ENCODE measurements at places on chromosomes 6 and 20.

GRCh38 chr6:44268095-44268628 lies 2.1 kb upstream of the TMEM151B start:
- peak; percentile 43 for DNase-seq

GRCh38 chr6:24558516-24558915 lies 63.7 kb downstream of the ALDH5A1 start:
- DNase-seq, result no peak

DNA sequence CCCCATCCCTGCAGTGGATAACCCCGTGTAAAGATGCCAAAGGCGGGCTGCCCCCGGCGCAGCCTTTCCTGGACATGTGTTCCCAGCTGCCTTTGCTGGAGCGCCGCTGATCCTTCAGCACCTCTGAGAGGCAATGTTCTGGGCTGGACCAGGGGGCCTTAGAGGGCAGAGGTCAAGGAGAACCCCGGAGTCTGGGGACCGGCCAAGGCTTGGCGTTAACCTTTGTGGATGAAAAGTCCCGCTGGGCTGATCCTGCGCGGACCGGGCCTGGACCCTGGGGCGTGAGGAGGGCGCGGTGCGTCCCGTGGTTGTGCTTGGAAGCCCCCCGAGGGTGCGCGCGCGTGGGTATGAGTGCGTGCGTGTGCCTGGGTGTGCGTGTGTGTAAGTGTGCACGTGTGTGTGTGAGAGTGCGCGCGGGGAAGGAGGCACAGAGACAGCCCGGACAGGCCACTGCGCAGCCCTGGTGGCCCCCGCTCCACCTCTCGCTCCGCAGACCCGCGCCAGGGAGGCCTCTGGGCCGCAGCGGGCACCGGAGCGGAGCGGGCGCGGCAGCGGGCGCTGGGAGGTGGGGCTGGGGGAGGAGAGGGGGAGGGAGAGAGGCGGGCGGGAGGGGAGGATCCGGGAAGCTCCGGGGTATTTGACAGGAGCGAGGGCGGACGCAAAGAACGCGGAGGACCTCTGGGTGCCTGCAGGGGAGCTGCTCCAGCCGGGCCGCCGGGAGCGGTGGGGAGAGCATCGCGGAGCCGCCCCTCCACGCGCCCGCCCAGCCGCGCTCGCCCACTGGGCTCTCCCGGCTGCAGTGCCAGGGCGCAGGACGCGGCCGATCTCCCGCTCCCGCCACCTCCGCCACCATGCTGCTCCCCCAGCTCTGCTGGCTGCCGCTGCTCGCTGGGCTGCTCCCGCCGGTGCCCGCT lies at the start of gene SMOC2:
Gene SMOC2, plus strand, starts transcription at position 665 of the 914 bp plus-strand sequence. Its CDS starts 187 bp downstream, at position 852.
- peak; percentile 40 for DNase-seq

DNA sequence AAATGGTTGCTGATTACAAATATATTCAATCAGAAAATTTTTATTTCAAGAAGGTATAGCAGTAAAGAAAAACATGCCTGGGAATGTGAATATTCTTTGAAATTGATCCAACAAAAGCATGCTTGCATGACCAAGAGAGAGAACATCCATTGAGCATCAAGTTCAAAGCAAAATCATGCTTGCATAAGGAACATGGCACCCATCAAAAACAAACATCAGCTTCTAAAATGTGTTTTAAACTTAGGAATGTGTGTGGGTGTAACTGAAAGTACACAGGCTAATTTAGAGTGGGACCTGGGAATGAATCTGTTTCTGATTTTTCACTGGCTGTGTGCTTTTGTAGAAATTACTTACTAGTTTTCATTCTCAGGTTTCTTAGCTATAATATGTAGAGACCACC lies 5.6 kb downstream of the SLC17A5 start:
- no peak for DNase-seq

- DNase-seq, result no peak
These were observed 45.5 kb upstream of the SRF start for GRCh38 chr6:43125555-43125954.

DNA sequence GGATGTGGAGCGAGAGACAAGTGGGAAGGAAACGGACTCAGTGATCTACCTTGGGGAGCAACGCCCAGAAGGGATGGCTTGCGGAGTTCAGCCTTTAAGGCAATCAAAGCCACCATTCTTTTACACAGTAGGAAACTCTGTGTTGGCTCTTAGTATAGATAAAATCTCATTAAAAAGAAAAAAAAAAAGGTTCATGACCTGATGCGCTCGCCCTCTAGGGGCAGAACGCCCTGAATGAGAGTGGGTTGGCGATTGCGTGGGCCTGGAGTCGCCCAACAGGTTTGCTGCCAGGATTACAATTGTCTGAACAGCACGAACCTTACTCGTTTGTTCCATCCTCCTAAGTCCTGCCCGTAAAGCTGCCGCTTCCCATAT lies 1.2 kb downstream of the TPD52L1 start:
- DNase-seq, result peak; percentile 66

DNA sequence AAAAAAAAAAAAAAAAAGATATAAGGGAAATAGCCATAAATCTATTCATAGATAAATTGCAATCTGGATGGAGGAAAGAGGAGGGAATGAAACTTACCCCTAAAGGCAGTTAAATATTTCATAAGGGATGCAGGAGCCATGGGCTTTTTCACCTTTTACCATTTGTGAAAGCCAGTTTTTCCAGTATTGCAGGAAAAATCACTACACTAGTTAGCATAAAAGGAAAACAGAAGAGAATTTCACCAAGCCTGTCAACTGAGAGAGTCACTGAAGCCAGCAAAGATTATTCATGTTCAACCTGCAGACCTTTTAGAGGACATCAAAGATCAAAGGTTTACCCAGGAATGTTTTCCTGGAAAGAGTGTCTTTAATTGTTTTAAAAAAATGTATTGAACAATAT lies 969.7 kb downstream of the KIF16B start:
- DNase-seq, result no peak

GRCh38 chr20:48679599-48679998 lies 148.2 kb downstream of the PREX1 start:
- DNase-seq, result no peak

DNA sequence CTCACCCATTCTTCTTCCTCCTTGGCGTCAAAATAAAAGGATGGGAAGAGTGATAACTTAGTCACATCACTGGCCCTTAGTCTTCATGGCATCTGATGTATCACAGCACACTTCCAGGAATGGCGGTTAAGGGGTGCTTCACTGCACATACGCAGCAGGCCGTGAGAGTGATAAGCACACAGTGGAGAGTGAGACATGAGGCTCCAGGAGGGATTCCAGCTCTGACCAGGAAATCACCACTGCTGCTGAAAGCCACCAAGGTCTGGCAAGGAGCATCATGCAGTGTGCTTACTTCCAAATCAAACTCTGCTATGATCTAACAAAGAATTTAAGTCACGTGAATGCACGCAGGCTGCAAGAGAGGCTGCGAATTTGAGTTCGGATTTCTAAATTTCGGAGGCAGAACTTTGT lies 62.4 kb downstream of the ARID1B start:
- DNase-seq, result no peak

DNA sequence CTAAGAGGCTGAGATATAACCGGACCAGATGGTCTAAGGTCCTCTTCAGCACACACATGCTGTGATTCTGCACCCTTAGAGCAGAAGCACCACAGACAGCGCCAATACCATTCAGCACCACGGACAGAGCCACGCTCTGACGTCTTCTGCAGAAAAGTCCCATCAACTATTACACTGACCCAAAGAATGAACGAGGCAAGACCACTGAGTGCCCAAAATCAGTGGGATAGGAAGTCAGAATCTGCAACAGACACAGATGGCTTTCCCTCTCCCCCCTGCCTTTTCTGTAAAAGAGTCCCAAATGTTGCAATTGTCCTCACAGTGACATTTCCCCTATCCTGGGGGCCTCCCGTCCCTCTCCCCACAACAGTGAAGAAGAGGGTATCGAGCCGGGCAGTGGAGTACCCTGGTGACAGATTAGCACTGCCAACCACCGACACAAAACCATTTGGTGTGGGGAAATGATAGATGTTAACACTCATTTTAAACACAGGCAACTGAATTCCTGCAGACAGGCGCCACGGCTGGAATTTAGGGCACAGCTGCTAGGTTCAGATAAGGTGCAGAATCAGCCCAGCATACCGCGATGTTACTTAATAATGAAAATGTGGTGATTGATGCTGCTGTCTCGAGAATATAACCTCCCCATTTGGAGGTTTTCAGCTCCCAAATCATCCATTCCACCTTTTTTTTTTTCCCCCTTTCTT lies 66.6 kb upstream of the CTNNBL1 start:
- peak; percentile 13 for DNase-seq

GRCh38 chr6:106090001-106090400 lies 3.9 kb downstream of the PRDM1 start:
- no peak for DNase-seq

DNA sequence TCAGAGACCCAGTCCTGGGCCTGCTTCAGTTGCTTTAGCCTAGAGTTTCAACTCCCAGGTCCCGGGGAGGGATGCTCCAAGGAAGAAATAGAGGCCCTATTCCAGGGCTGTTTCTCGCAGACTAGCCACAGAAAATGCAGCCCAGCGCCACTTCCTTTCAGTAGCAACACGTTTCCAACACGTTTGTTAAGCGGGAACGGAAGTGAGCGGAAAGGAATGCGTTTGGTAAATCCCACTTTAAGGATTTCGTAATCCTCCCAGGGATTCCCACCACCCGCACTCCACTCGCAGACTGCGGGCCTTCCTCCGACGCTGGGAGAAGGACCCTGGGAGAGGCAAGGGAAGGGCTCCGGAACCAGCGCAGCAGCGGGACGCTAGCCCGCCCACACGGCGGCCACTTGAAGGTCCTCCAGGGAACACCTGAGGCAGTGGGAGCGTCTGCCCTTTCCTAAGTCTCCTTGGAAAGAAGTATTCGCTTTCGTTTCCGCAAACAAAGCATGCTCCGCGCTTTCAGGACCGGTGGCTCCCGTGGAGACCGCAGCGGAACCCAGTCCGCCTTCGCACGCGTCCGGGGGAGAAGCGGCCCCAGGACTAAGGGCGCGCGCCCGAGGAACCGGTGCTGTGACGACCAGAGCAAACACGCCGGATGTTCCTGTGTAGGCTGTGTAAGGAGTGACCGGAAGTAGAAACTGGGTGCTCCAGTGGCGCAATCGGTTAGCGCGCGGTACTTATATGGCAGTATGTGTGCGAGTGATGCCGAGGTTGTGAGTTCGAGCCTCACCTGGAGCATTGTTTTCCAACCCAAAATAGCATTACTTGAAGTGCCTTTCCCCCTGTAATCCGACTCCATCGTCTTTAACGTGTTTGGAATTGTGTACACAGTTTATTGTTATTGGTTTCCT lies 227.6 kb upstream of the PRSS16 start:
- DNase-seq, result peak; percentile 87

- no peak for DNase-seq
These were observed 89.4 kb upstream of the ISM1 start for GRCh38 chr20:13131688-13132087.

DNA sequence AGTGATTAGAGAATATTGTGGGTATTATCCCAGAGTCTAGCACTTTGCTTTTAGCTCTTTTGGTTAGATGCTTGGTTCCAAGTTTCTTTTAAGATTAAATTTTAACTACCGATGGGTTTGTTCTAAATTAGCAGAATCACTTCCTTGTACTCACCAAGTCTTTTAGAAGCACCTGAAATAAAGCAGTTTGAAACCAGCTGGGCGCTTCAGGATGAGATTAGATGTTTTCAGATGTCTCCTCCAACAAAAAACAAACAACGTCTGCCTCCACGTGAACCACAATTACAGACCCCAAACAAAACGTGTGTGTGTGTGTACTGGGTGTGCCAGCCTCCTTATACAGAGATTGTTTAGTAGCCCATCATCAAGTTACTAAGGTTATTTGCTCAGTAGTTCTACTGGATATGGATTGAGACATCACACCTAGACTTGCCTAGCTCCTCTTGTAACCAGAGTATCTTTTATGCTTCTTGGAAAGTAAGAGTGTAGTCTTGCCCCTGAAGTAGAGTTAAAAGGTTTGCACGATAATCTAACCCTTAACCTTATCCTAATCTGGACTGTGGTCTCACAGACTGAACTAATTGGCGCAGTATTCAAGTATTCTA lies 2.3 kb downstream of the DSTN start:
- no peak for DNase-seq

GRCh38 chr6:33874136-33874760 lies 70.4 kb upstream of the MLN start:
- DNase-seq, result no peak

- no peak for DNase-seq
These were observed 147.3 kb upstream of the SSTR4 start for GRCh38 chr20:22887796-22888195.

DNA sequence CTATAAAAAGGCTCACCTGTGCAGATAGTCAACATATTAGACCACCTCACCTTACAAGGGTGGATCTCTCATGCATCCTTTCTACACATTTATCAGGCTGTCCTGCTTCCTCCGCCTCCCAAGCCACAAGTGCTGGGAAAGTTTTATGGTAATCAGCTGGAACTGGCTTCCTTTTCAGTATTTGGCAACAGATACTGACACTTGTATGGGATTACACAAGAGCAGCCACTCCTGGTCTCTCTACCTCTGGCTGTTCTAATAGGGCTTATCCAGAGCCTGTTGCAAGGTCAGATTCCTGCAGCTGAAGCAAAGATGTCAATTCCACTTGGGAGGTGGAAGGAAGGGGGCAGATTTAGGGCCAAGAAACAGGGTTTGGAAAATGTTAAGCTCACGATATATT lies 503 bp upstream of the GPLD1 start:
- DNase-seq, result peak; percentile 38

DNA sequence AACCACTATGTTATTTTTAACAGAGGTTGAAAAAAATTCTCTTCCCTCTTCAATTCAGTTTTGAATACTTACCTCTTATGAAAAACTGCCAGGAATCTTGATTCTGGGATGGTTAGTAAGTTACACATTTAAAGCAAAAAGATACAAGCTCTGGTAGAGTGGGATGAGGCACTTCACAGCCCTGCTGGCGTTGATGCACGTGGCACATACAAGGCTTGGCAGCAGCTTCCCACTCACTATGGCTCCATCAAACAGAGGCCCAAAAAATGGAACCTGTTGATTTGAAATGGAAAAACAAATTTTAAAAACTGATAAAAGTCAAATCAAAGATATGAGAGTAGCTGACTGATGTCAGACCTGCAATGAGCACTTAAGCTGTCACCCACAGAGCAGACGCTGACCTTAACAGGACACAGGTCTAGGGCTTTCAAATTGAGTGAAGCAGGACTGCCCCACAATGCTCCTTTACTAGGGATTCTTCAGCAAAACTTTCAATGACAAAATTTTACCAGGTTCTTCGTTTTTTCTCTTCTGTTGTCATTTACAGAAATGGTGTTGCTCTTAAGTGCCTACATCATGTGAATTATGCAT lies 104.9 kb downstream of the INSM1 start:
- DNase-seq, result no peak

GRCh38 chr6:15809367-15809766 lies 146.5 kb upstream of the DTNBP1 start:
- DNase-seq, result no peak

GRCh38 chr6:111602481-111603011 lies 3.1 kb downstream of the TRAF3IP2 start:
- no peak for DNase-seq

GRCh38 chr6:156392648-156393047 lies 384.5 kb upstream of the ARID1B start:
- DNase-seq, result no peak

DNA sequence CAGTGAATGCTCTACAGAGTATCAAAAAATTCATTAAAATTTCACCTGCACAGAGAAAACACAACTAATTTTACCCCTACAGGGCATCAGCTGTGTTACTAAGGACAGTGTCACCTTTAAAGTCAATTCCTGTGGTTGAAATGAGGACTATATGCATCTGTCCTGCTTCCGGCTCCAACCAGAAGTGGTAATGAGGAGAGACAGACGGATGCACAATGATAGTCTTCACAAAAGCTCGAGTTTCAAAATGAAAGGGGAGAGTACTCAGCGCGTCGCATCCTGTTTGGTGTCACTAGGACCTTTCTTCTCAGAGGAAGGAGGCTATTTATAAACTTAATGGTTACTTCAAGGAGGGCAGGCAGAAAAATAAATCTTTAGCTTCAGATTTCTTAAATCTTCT lies 86.5 kb downstream of the LYRM4 start:
- DNase-seq, result no peak

- no peak for DNase-seq
These were observed 375.6 kb downstream of the KIF16B start for GRCh38 chr20:16197696-16198095.

All from prostate gland (tissue), 2 donors.